IPS-NIHi11 (cell line): ENCODE measurements at places on chromosomes 1 and 21.

- DNase-seq, result no peak
Observed at GRCh38 chr1:84735483-84735882, 45.2 kb upstream of the SSX2IP start.

- DNase-seq, result no peak
Observed at GRCh38 chr21:17901458-17902079, 82.4 kb upstream of the C21orf91 start.

GRCh38 chr21:39050841-39051587 lies 132.2 kb downstream of the PSMG1 start:
- no peak for DNase-seq

GRCh38 chr1:55257958-55258357 lies 42.8 kb upstream of the USP24 start:
- no peak for DNase-seq

GRCh38 chr1:205701891-205702290 lies 21.6 kb upstream of the SLC45A3 start:
- no peak for DNase-seq

DNA sequence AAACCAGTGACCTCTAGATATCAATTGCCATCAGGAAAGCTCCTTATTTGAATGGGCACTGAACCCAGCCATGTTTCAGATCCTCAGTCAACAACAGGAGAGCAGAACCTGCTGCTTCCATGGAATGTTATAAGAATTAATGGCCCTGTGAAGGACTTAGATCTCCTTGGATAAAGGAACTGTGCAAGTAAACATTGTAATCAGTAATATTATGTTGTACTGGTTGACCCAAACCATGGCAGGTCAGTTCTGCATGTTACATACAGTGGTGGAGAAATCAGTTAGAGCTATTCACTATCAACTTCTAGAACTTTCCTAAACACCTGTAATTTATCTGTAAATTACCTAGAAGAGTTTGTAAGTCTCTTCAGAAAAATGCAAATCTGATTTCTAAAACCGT lies 11.2 kb upstream of the CLDN8 start:
- DNase-seq, result no peak

DNA sequence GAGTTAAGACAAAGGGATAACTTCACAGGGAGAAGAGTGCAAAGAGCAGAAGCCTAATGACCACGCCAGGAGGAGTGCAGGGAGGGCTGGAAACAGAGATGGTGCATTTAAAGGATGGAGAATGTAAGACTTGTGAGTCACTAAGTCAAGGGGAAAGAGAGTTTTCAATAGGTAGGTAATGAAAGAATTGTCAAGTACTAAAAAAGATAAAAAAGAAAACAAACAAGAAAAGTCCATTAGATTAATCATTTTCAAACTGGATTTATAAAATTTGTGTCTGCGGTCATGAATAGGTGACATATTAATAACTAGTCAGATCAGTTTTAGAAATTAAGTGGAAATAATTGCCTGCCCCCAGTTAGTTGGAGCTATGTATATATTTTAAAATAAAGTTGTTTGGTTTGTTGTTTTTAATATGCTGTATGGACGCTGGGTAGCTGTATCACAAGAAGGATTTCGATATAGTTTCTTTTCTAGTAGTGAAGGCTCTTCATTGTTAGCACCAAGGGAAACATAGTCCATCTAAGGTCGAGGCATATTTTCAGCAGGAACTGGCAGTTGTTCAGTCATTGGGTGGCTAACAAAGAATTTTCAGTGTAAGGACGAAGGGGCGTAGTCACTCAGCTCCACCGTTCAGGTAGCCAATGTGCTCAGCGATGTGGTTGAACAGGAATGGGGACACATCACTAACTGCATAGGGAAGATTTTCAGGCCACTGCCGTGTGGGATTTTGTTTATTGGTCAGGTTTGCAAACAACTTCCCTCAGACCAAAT lies 203.0 kb downstream of the TGFB2 start:
- no peak for DNase-seq

DNA sequence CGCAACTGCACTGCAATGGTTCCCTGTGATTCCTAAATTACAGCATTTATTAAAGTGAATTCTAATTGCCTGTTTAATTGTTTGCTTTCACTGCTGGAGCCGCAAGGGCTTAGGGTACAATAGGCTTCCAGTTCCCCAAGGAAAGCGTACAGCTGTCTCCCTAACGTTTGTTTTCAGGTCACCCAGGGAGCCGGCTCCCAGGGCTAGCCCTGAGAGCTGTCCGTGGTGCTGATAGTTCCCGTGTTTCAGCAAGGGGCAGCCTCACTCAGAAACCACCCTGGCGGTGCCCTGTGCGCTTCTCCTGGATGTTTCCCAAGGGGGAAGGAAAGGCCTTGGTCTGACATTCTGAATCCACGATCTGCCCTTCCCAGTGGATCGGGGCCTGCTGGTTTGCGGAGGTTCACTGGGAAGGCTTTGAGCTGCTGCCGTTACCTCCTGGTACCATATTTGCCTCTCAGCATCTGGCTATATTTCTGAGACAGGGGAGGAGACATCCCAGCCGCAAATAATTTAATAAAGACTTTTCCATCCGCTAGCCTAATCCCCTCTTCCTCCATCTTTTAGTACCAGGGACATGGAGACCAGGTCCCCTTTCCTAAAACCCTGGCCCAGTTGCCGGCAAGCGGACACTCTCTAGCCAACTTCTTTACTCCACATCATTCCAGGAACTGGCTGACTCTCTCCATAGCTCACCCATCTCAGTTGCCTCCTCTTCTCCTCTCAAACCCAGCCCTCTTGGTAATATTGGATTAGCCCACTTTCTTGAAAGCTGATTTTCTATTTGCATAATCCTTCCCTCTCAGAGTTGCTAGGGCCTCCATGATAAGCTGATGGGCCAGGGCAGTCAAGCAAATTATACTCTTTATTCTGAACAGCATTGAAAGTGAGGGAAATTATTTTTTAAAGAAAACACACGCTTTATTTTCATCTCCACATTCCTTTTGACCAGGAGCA lies 149.0 kb downstream of the IGSF21 start:
- peak; percentile 93 for DNase-seq

GRCh38 chr1:185661971-185662370 lies 72.2 kb upstream of the HMCN1 start:
- DNase-seq, result no peak
